Posterior vena cava (tissue), 2 donors: ENCODE measurements at places on chromosomes 16 and 17. TPM values are rescaled to one million over a fixed set of nuclear protein-coding genes. Genes with fewer than 3 reads are reported as not detected.

GRCh38 chr17:1727258-1727789 is 2.8 kb downstream of the WDR81 start:
- peak; percentile 80 for DNase-seq

GRCh38 chr17:39640591-39641031 is 3.7 kb downstream of the STARD3 start:
- DNase-seq: no peak

COA3 gene
- 37.5 TPM for total RNA-seq

FBXW10 gene
- total RNA-seq: 0.10 TPM

PYY gene
- not detected for total RNA-seq

EME2 gene
- 10.2 TPM for total RNA-seq

TK1 gene
- total RNA-seq: 1.1 TPM

C17orf67 gene
- total RNA-seq: 2.1 TPM

SLFN14 gene
- total RNA-seq: not detected
